ENCODE measurements at places on chromosomes 3 and 15.

GRCh38 chr3:14803101-14803980 is 15.4 kb upstream of the FGD5 start:
- no peak for DNase-seq

DNA sequence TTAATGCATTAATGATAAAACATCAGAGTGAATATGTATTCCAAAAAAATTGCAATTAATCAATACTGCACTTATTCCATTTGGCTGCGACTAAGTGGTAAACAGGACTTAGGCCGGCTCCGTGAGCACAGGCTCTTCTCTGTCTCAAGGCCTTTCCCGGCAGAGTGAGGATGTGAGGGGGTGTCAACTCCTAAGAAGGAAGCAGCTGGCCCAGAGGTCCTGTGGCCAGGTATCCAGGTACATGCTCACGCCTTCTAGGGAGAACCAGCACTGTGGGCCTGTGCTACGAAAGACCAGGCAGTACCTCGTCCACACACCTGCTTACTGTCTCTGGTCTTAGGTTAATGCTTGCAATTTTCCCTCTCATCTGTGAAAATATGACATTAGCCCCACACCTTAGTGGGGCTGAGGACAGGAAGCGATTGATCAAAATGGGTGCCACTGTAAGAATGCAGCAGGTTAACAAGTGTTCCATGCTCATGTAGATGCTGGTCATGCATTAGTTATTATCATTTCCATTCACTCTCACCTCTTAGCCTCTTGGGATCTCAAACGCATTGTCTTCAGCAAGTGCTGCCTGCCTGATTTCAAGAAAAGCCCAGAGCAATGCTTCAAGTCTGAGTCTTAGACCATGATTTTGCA is 175.3 kb downstream of the ABHD5 start:
- DNase-seq = no peak

- no peak for DNase-seq
Measured at GRCh38 chr3:133461291-133461690, 61.4 kb downstream of the BFSP2 start.

DNA sequence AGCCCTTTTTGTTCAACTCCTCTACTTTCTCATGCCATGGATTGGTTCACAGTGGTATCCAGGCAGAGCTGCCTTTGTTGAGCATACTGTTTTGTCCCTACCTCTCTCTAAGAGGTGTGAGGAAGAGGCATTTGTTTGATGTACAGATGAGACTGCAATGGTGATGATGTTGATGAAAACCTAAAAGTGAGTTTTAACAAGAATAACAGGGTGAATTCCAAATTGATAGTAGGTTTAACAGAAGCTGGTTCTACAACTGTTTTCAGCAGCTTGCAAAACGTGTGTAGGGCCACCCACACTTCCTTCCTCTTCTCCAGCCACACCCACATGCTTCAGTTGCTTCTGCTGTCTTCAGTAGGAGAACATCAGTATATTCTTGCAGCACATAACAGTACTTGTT is 10.2 kb downstream of the SNRK start:
- peak; percentile 88 for DNase-seq
